ENCODE measurements at places on chromosomes 7 and 10. TPM values are rescaled to one million over a fixed set of nuclear protein-coding genes. Genes with fewer than 3 reads are reported as not detected.

SPDYE5 gene
- total RNA-seq = 1.5 TPM

SPAM1 gene
- not detected for total RNA-seq

MMP21 gene
- total RNA-seq = not detected

- no peaks in the 10 kb centered on the region for H3K27me3 ChIP-seq
- H3K4me1 ChIP-seq = no peaks in the 10 kb centered on the region
- no peak for DNase-seq
- H3K36me3 ChIP-seq = no peaks in the 10 kb centered on the region
These were observed 99.2 kb downstream of the GRK5 start for GRCh38 chr10:119306514-119306951.

DNA sequence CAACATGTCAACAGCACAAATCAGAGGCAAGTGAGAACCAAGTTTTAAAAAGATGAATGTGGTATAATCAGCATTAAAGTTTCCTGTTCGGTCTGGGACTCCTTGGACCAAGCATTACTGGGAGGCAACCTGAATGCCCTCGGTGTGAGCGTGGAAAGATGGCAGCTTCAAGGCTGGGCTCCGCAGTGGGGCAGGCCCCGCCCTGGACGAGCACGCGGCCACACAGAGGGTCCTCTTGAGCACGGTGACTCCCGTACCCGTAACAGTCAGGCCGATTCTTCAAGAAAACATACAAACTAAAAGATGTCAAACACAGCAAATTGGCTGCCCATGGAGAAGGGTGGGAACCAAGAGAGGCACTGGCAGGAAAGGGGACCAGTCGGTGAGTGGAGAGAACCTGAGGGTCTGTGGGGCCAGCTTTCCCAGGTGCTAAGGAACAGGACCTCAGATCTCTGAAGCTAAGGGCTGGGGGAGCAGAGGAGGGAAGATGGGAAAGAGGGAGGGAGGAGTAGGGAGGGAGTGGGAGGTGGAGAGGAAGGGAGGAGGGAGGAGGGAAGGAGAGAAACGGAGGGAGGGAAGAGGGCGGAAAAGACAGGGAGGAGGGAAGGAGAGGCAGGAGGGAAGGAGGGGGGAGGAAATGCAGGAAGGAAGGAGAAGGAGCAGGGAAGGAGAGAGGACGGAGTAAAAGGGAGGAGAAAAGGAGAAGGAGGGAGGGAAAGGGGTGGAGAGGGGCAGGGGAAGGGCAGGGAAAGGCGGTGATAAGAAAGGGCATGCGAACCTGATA is 71.2 kb upstream of the FAM20C start:
- H3K27me3 ChIP-seq = no peaks in the 10 kb centered on the region
- H3K4me1 ChIP-seq = peaks cover 5% of the 10 kb centered on the region
- no peak overlapping the region for H3K27ac ChIP-seq
- H3K36me3 ChIP-seq = no peaks in the 10 kb centered on the region
- H3K4me3 ChIP-seq = no peak overlapping the region

- DNase-seq = no peak
- H3K27ac ChIP-seq = no peak overlapping the region
- H3K4me1 ChIP-seq = no peaks in the 10 kb centered on the region
- no peaks in the 10 kb centered on the region for H3K36me3 ChIP-seq
- H3K27me3 ChIP-seq = no peaks in the 10 kb centered on the region
These were observed 61.8 kb upstream of the NMT2 start for GRCh38 chr10:15230257-15230656.

DNA sequence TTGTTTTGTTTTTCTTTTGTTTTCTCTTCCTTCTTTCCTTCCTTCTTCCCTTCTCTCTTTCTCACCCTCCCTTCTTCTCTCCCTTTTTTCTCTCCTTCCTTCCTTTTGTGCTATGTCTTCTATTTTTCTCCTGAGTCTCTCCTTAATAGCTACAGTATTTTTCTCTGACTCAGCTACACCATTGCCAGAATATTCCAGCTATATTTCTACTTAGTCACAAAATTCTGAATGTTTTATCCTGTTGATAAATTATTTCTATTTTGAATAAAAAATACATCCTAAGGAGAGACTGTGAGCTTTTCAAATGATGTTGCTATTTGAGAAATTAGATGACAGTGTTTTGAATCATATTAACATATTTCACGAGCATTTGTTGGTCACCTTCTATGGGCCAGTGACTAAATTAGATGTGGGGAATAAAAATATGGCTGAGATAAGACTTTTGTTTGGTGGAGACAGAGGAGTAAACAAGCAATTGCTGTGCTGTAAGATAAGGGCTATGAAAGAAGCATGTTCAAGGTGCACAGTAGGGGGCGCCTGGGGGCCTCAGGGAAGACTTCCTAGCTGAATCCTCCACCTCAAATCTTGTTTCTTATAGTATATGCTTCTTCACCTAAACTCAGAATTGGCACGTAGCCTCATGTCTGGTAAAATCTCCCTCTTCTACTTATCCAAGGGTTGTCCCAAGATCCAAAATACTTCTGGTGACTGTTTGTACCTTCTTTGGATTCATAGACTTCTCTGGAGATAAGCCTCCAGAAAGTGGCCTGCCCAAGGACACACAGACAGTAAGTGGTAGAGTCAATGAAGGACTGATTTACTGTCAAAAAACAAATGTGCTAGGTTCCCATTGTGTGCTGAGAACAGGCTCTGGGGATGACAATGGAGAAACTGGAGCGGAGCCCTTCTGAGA is 115.5 kb upstream of the CREB5 start:
- H3K36me3 ChIP-seq = no peaks in the 10 kb centered on the region
- no peak overlapping the region for H3K4me3 ChIP-seq
- H3K27me3 ChIP-seq = no peaks in the 10 kb centered on the region
- H3K4me1 ChIP-seq = no peaks in the 10 kb centered on the region
- no peak for DNase-seq
- H3K27ac ChIP-seq = no peak overlapping the region

- H3K27me3 ChIP-seq = no peaks in the 10 kb centered on the region
- no peaks in the 10 kb centered on the region for H3K4me1 ChIP-seq
- H3K4me3 ChIP-seq = no peak overlapping the region
- no peak for DNase-seq
These were observed 541.4 kb downstream of the TCERG1L start for GRCh38 chr10:130770018-130770630.

GRCh38 chr7:107398161-107398560 is 71.7 kb upstream of the GPR22 start:
- no peak overlapping the region for H3K4me3 ChIP-seq
- H3K27me3 ChIP-seq = no peaks in the 10 kb centered on the region
- no peak for DNase-seq
- no peaks in the 10 kb centered on the region for H3K36me3 ChIP-seq
- H3K4me1 ChIP-seq = no peaks in the 10 kb centered on the region

GRCh38 chr10:13502380-13502779 is 26.4 kb downstream of the BEND7 start:
- no peak overlapping the region for H3K27ac ChIP-seq
- no peaks in the 10 kb centered on the region for H3K4me1 ChIP-seq
- no peaks in the 10 kb centered on the region for H3K27me3 ChIP-seq
- no peak for DNase-seq

GRCh38 chr7:5278766-5279165 is 4.0 kb upstream of the SLC29A4 start:
- DNase-seq = no peak
- peaks cover 2% of the 10 kb centered on the region for H3K4me1 ChIP-seq
- H3K27ac ChIP-seq = no peak overlapping the region
- H3K27me3 ChIP-seq = no peaks in the 10 kb centered on the region
- H3K4me3 ChIP-seq = no peak overlapping the region

DNA sequence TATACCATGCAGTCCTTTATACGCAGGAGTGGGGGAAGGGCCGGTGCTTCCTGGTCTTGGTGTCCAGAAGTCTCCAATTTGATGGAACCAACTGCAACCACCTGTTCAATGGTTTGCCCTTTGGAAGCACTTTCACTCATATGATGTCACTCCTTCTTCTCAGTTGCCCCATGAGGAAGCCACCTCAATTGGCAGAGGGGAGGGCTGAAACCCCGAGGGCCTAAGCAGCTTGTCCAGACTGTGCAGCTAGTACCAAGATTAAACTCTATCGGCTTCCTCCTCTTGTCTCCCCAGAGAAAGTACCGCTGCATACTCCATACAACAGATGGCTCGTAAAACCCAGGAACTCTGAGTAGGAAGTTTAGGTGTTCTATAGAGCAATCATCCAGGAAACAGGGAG is 789.4 kb downstream of the TYW1 start:
- H3K36me3 ChIP-seq = no peaks in the 10 kb centered on the region
- no peak overlapping the region for H3K27ac ChIP-seq
- H3K4me1 ChIP-seq = no peaks in the 10 kb centered on the region
- DNase-seq = no peak
- no peak overlapping the region for H3K4me3 ChIP-seq
- no peaks in the 10 kb centered on the region for H3K27me3 ChIP-seq

Measured in prostate gland (tissue), 2 donors.